ENCODE measurements at places on chromosomes 3 and 15.

GRCh38 chr3:129063091-129063640 is 2.6 kb downstream of the GP9 start:
- DNase-seq = no peak

DNA sequence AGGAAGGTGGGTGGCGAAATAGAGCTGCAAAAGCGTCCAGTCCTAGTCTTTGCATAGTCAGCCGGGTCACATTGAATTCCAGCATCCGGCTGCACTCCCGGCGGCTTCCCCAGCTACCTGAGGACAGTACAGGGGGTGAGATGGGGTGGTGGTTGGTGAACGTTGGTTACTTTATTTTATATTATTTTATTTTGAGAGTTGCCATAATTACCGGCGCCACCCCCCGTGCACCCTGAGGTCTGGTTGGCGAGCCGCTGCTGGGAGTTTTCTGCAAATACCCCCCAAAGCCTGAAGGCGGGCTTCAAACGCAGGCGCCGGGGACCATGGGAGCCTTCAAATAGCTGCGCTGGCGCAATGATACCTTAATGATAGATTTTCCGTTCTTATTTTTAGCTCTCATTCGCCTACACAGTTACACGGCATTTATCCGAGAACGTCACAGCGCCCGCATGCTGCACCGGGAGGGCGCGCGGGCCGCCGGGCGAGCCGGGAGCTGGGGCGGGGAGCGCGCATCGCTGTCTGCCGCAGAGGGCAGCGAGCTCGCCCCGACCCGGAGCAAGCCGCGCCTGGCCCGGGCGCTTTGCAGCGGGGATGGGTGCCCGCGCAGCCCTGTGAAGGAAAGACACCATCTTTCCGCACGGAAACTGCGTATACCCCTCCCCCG is 756 bp upstream of the RASGRF1 start:
- no peak for DNase-seq

DNA sequence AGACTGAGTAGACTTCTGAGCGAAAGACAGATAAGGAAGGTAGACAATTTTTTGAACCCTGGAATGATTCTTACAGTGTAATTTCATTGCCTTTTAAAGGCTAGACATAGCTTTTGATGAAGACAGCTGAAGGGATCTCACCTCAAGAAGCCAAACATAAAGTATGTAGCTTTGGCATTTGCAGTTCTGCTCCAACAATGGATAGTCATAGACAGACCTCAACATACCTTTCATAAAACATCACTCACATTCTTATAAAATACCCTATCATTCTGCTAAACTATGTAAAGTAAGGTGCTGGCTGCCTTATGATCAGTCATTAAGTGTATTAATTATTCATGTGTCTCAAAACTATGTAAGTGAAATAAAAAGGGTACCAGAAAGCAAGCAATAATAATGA is 70.0 kb downstream of the UBE3A start:
- no peak for DNase-seq

GRCh38 chr15:100031665-100032357 is 298.6 kb upstream of the LYSMD4 start:
- DNase-seq = no peak

GRCh38 chr3:24520101-24520495 is 25.4 kb upstream of the THRB start:
- no peak for DNase-seq

Data from NCI-H1436 treated with DMSO at 0.1 percent for 48 hours (cell line).